ENCODE measurements at places on chromosomes 16 and 17.
A peak's percentile ranks its signal among the peaks of the same experiment; 100 is the strongest.

GRCh38 chr16:85824161-85825135, 25.0 kb downstream of the COX4I1 start:
- no peak for DNase-seq

DNA sequence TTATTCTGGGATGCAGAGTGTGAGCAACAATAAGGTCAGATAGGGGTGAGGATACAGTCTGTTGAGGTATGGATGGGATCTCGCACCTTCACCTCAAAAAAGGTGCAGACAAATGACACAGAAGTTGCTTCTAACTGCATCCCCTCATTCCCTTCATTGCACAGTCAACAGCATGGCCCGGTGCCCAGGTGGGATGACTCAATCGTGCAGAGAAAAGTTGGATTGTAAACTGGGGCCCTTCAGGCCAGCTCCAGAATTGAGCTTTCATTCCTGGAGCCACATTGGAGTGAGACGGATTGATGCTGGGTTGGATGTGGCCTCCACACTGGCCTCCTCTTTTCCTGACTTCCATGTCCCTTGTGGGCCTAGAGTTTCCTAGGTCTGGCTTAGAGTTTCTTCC, 977.4 kb downstream of the KCNJ18 start:
- DNase-seq, result no peak

GRCh38 chr16:31145398-31145990, 4.4 kb downstream of the PRSS36 start:
- no peak for DNase-seq

GRCh38 chr16:47851146-47851545, 304.6 kb downstream of the ABCC12 start:
- no peak for DNase-seq

DNA sequence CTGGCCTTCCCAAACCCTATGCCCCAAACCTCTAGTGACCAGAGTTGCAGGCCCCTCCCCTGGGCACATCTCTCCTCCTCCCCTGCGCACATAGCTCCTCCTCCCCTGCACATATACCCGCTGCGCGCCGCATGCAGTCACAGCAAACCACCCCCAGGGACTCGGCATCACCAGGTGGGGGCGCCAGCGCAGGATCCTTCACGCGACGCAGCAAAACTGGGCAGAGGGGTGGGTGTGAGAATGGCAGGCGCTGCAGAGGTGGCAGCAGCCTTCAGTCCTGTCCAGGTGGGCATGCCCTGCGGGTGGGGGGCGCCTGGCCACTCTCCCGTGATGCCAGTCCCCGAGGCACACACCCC, 5.6 kb downstream of the CORO6 start:
- peak; percentile 83 for DNase-seq

- DNase-seq, result no peak
Observed at GRCh38 chr17:43517161-43517560, 29.0 kb downstream of the ETV4 start.

DNA sequence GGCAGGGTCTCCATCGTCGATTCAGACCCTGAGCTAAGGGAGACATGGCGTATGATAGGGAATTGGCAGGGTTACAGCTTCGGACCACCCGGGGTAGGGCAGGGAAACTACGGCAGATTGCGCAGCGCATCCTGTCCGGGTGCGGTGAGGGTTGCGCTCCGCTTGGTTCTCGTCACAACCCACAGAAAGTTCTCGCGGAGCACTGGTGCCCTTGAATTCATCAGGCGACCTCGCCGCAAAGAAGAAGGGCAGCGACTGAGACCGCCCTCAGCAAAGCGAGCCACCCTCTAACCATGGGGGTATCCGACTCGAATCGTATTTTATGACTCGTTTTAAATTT, 1.2 kb downstream of the HS3ST3B1 start:
- DNase-seq, result peak; percentile 31

DNA sequence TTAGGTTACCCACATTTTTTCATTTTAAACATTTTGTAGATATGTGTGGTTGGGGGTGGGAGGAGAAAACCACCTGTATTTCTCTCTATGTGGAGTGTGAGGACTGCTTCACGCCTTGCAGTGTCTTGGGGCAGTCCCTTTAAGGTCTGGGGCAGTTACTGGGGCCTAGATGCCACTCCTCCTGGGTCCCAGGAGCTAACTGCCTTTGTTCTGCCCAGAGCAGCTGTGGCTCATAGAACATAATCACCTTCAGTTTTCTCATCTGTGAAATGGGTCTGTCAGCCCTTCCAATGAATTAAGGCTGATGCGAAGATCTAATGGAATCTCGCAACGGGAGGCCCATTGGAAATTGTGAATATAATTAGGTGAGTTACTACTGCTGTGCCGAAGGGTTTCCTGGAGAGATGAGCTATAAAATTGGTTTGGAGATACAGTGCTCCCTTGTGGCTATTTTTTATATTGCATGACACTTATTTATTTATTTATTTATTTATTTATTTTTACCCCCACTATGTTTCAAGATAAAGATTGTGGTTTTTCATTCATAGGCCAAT, 22.9 kb downstream of the DHRS7C start:
- DNase-seq, result no peak

- no peak for DNase-seq
Observed at GRCh38 chr16:81718637-81719036, 60.5 kb upstream of the PLCG2 start.

DNA sequence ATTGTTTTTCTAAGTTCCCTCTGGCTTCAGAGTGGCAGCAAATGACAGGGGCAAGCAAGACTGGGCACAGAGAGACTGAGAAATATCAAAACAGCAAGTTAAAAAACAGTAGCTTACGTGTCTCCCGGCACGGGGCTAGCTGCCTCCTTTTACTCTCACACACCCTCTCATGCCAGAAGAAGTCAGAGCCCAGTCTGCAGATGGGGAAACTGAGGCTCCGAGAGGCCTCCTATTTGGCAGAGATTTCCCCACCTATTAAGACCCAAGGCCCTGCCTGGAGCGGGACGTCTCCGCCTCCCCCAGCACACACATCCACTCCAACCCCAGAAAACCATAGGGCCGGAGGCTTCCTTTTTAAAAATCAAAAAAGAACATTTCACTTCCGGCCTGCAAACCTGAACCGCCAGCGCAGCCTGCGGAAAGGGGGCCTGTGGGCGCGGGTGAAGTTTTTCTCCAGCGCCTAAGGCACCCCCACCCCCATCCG, 832 bp downstream of the CARHSP1 start:
- DNase-seq, result no peak

- DNase-seq, result peak; percentile 89
Observed at GRCh38 chr17:352421-353212, at the start of gene RPH3AL. RPH3AL (minus strand) TSS chr17:352807; CDS start chr17:327543, 25,264 bp downstream.

DNA sequence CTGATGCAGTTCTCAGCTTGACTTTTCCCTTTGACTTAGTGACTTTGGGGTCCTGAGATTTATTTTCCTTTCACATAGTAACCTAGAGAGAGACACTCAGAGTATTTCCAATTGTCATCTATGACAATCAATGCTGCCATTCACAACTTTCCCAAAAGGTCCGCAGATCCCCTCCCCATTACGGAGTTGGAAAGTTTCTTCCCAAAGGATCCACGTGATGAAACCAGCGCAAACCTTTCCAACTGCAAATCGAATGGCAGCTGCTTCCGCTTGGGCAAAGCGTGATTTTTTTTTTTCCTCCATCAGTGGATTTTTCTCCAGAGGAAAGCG, 538 bp upstream of the FCSK start:
- DNase-seq, result no peak

- DNase-seq, result no peak
Observed at GRCh38 chr17:57484826-57485565, 228.7 kb downstream of the MSI2 start.

DNA sequence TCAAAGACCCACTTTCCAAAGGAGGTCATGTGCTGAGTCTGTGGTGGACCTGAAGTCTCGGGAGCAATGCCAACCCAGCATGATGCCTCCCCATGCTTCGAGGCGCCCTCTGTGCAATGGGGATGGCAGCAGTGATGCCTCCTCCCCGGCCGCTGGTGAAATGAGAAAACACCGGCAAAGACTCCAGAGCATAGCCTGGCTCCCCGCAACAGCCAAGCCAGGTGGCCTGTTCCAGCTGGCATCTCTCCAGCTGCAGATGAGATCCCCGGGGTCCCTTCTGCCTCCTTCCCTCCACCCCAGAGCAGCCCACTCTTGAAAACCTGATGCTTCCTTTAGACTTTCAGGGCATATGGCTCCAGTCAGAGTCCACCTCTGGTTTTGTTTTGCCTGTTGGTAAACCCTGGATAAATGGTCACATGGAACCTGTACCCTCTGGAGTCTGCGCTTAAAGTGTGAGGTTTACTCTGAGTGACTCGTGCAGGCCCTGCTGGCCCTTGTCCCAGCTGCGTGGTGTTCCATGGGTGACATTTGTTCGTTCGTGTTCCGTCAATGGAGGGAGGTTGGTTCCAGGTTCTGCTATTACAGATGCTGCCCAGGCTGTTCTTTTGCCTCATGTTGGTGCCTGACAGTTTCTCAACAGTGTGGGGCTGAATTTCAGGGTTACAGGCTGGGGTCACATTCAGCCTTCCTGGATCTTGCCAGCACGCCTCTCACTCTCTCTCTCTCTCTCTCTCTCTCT, 181.8 kb upstream of the CIBAR2 start:
- no peak for DNase-seq

DNA sequence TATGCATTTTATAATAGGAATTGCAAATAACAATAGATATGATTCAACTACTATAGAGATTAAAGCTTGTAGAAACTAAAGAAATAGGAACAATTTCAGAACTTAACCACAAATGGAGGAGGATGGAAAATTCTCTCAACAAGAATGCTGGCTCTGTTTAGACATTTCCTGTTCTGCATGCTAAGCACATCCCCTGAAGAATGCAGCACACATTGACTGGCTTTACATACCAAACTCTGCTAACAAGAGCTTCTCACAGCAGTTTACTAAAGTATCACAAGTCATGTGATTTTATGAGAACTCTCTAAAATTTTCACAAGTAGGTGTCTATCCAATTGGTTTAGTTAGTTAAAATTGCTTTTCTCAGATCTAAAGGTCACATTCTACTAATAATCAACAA, 85.2 kb downstream of the SPAG9 start:
- DNase-seq, result no peak

- DNase-seq, result no peak
Observed at GRCh38 chr17:28940142-28940541, 11.2 kb downstream of the PHF12 start.

- DNase-seq, result peak; percentile 68
Observed at GRCh38 chr17:57946798-57947358, 8.3 kb downstream of the CUEDC1 start.

DNA sequence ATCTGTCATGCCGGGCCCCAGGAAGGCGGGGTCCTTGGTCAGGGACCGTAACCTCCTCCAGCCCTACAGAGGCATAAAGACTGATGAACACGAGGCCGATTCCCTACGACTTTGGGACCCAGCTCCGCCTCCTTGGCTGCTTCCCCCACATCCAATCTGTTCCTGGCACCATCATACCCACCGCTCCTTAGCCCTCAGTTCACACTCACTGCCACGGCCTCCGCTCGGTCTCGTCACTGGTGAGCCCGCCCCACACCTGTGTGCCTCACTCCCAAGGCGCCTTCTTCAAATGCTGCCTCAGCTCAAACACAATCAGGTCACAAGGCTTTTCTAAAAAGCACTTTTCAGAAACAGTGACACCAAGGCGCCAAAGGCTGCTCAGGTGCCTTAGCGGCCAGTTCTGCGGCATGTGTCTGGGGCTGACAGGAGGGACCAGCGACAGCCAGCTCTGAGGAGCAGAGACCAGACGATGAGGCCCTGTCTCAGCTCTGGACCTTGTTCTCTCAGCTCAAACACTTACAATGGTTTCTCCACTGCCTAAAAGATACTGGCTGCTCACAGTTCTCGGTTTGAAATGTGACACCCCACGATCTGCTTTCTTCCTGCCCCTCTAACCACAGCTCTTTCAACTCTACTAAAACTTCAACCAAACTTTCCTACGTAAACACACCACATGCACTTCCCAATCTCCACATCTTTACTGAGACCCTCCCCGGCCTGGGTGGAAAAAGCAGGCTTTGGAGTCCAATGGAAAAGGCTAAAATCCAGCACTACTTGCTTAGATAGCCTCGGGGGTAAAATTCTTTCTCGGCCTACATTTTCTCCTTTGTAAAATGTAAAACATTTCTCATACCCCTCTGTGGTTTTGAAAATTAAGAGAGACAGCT, 33.2 kb downstream of the CYB5D2 start:
- DNase-seq, result no peak

DNA sequence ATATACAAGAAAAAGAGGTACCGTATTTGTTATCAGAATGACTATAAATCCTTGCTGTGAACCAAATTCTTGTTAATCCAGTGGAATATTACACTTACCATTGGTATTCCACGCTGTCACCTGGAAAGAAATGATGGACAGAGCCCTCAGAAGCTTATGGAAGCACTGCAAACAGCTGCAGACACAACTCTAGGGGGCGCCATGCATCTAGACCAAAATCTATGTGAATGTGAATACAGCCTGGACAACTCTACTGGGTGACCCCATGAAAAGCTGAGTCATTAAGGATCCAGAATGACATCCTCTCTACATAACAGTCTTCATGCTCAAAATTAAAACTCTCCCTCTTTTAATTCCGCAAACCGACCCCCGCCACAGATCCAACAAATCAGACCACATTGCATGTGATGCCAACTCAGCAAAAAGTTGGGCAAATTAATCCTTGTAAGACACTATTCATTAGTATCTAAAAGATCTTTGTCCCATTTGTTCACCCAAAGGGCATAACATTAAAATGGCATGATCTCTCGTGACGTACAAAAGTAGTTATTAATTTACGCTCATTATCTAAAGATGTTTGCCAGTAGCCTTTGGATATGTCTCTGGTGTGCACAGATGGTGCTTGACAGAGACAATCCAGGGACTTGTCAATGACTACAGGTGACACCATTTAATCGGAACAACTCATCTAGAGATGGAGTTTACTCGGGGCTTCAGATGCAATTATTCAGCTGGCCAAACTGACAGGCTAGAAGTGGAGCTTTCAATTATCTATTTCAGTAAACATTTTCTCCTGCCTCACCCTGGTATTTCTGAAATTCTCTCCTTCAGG, 552.7 kb upstream of the PSMD7 start:
- no peak for DNase-seq

- no peak for DNase-seq
Observed at GRCh38 chr16:80739523-80739922, 64.9 kb downstream of the CDYL2 start.

DNA sequence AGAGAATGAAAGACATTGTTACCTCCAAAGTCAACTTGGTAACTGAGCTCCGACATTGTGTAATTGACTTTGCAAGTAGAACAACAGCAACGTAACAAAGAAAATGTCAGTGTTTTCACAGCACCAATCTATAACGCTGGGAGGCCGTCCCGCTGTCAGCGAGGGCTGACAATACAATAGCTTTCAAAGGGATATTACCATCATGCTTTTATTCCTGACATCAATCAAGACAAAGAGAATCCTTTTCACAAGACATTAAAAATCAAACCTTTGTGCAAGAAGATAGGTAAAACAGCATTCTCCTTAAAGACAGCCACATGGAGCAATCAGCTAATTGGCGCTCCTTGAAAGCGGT, 6.2 kb downstream of the ZNF423 start:
- DNase-seq, result no peak

- DNase-seq, result no peak
Observed at GRCh38 chr16:30357715-30358576, 2.8 kb upstream of the CD2BP2 start.

GRCh38 chr17:31357091-31357490, 34.4 kb upstream of the RAB11FIP4 start:
- DNase-seq, result no peak
